Hindlimb muscle (tissue), 1 donor: ENCODE measurements at places on chromosomes 3 and 15. TPM values are rescaled to one million over a fixed set of nuclear protein-coding genes. Genes with fewer than 3 reads are reported as not detected.

- no peak for DNase-seq
These were observed 2.9 kb downstream of the TNFSF10 start for GRCh38 chr3:172520301-172520831.

GRCh38 chr3:172120912-172121311 lies 81.5 kb downstream of the FNDC3B start:
- DNase-seq, result no peak

DNA sequence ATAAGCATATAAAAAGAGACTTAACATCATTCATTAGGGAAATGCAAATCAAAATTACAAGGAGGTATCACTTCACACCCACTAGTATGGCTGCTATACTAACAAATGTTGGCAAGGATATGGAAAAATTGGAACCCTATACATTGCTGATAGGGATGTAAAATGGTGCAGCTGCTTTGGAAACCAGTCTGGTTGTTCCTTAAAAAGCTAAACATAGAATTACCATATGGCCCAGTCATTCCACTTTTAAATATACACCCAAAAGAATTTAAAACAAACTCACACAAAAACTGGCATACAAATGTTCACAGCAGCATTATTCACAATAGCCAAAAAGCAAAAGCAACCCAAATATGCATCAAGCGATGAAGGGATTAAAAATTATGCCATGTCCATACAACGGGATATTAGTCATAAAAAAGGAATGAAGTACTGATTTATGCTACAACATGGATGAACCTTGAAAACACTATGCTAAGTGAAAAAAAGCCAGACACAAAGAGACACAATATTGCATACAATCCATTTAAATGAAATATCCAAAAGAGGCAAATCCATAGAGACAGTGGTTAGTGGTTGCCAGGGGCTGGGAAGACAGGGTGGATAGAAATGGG lies 118.3 kb downstream of the OSBPL10 start:
- no peak for DNase-seq

DNA sequence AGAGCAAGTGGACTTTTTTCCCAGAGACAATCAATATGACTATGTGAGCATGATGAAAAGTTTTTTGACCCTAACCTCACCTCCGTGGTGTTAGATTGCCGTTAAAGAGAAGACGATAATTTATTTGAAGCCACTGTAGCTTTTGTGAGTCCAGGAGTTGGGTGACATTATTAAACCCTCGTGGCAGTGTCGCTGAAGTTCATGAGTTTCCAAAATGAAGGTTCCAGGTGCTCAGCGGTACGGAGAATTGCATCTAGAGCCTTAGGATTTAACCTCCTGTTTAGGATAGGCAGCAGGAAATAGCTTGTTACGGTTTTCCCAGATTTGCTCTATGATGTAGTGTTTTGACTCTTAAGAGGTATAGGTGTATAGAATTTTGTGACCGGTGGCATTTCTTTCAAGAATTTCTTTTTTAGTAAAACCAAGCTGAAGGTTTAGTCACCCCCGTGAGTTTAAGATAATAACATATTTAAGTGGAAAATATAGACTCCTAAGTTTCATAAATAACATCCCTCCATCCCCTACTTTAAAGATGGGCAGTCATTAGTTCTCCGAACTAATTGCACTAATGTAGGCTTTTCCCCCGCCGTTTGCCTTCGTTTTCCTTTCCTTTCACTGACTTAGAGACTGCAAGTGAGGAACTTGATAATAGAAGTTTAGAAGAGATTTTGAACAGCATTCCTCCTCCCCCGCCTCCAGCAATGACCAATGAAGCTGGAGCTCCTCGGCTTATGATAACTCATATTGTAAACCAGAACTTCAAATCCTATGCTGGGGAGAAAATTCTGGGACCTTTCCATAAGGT lies 2.0 kb downstream of the SMC4 start:
- DNase-seq, result peak; percentile 43

DNA sequence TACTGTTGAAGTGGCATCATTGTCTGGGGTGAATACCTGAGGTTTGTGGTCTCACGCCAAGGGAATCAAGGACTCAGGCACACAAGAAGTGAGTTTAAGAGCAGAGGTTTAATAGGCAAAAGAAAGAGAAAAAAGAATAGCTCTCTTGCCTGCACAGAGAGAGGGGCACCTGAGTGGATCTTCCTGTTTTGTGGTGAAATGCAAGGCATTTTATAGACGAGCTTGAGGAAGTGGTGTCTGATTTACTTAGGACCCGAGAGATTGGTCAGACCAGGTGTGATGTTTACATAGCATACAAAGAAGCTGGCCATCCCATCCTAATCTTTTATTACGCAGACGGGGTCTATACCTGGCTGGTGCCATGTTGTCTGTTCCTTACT lies 13.2 kb downstream of the CCR5 start:
- no peak for DNase-seq

DNA sequence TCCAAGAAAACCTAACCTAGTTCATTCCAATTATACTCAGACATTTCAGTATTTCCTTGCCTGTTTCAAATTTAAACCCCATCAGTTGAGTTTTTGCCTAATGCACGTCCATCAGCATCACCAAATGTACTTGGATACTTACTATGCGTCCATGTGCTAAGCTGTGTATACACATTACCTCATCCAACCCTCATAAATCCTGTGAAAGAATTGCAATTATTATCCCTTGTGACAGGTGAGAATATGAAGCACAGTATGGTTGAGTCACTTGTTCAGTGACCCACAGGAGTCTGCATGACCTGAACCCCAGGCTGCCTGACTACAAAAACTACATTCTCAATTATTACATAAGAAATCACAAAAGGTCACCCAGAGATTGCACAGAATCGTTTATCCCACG lies 2.5 kb downstream of the OR5K2 start:
- DNase-seq, result no peak

DNA sequence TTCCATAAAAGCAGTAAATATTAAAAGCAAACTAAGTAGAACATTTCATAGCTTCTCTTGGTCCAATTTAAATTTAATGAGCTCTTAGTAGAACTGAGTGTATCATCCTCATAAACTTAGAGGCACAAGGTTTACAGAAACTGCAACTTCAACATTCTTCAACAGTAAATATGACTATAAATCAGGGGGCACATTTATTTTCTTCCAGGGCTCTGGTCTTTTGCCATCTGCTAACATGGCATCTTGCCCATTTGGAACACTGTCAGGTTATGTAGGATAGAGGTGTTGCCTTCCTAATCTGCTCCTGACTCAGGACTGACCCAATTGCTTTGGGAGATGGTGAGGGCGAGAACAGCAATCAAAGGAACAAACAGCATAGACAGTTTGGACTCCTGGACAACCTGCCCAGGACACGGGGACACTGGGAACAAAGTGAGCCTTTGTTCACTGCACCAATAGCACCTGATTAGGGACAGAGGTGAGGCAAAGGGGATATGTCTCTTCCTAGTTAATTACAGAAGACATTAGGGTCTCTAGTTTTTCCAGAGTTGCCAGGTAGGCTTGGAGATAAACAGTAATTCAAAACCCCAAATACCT lies 610.2 kb upstream of the ROBO2 start:
- DNase-seq, result no peak

DNA sequence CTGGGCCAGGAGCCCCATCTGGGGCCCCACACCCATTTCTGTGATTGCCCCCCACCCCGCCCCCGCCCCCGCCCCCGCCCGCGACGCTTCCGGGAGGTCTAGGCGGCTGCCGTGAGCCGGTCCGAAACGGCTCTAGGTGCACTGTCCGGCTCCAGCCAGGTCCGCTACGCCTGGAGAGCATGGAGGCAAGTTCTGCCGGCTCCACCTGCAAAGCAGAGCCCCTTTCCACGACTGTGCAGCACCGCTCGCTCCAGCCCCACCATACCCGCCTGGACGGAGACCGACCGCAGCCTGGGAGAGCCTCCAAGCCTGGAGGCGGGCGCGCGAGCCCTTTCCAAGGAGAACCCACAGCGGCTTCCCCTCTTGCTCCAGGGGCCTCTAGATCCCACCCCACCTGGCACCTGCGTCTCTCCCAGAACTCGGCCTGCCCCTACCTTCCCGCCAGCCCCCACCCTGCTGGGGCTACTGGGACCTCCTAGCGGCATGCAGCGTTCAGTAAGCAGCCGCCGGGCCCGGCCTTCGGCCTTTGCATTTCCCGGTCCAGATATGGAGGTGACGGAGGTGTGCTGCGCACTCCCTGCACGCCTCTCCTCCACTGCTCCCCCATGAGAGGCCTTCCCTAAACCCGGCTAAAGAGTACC lies 66.2 kb downstream of the KLF13 start:
- no peak for DNase-seq

GRCh38 chr3:156649681-156650080 lies 24.7 kb upstream of the TIPARP start:
- DNase-seq, result no peak

DNA sequence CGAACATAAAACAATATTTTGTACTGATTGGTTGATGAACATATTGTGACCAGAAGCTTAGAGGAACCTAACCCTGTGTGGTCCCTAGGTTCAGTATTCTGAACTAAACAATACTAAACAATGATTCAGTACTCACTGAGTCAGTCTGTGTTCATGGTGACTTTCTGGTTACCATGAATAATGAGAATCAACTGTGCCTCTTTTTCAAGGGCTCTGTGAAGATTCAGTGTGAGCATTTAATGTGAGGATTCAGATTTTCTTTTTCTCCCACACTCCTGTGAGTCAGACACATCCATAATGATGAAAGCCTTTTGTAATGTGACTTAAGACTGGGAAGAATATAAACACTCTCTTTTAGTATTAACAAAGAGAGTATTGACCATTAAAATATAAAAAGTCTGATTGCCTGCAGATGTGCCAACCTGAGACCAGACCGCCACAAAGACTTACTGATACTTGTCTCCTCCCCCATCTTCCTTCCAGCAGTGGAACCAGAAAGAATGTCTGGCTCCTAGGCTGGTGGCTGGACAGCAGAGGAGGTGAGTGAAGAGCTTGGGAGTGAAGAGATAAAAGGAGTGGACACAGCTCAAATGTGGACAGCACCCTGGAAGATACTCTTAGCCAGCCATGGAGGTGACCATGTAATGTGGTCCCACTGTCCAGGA lies 17.6 kb upstream of the ACTL6A start:
- DNase-seq, result no peak

DNA sequence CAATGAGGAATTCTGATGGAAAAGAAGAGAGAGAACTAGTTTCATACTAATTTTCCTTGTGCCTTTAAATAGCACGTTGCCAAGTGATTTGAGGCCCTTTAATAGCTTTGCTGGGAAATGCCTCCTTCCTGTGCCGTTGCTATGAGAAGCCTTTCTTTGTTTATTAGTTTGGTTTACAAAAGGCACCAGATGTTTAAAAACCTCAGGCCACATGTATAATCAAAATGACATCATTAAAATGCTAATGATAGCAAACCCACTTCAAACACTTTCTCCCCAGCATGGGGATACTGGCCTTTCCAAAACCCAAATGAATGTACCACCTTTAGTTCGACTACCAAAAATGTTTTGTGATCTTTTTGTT lies 50.0 kb upstream of the TBC1D23 start:
- DNase-seq, result peak; percentile 63

- DNase-seq, result no peak
These were observed 161.1 kb downstream of the NUP210 start for GRCh38 chr3:13258986-13259514.

The NLGN1 gene
- polyA plus RNA-seq, result 1.0 TPM

The MAPKBP1 gene
- polyA plus RNA-seq, result 13.1 TPM

The SLC38A3 gene
- polyA plus RNA-seq, result 3.3 TPM
